ENCODE measurements at places on chromosomes 7 and 10.

GRCh38 chr7:5197811-5198210 lies 7.8 kb downstream of the WIPI2 start:
- no peak for DNase-seq

DNA sequence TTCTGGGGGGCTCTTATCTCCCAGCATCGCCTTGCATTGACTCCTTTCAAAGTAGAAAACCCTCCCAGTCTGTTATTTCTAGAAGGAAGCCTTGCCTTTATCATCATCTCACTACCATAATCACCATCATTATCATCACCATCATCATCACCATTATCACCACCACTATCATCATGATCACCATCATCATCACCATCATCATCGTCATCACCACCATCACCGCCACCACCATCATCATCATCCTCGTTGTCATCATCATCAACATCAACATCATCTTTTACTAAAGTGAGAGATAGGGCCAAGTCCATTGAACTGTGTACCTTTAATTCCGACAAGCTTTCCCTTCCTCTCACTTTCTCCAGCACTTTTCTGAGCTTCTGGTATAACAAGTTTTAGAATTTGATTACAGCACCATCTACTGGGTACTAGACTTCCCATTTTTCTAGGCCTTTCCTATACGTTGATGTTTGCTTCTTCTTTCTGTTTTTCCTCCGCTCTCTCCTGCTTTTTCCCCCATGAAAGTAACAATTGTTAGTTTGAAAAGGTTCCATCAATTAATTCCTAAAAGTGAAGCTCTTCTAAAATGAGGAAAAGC lies 226.4 kb downstream of the BUB3 start:
- no peak for DNase-seq

- DNase-seq, result no peak
Measured at GRCh38 chr10:14879124-14879927, 660 bp downstream of the SUV39H2 start.

GRCh38 chr10:20622531-20623211 lies 274.4 kb downstream of the NEBL start:
- no peak for DNase-seq

DNA sequence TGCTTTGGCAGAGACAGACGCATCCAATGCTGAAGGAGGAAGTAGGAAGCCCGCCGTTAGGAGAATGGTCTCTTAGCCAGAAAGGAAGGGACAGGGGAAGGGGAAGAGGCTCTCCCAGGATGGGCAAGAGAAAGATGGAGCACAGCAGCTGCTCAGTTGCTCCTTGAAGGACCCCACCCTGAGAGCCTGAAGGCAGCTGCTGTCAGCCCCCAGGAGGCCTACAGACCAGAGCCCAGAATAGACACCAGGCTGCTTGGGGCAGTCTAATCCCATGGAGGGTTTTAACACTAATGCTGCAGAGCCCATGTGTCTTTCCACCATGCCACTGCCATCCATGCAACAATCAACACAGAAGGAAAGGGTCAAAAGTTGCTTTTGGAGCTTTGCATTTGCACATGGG lies 3.5 kb upstream of the C7orf33 start:
- DNase-seq, result no peak

DNA sequence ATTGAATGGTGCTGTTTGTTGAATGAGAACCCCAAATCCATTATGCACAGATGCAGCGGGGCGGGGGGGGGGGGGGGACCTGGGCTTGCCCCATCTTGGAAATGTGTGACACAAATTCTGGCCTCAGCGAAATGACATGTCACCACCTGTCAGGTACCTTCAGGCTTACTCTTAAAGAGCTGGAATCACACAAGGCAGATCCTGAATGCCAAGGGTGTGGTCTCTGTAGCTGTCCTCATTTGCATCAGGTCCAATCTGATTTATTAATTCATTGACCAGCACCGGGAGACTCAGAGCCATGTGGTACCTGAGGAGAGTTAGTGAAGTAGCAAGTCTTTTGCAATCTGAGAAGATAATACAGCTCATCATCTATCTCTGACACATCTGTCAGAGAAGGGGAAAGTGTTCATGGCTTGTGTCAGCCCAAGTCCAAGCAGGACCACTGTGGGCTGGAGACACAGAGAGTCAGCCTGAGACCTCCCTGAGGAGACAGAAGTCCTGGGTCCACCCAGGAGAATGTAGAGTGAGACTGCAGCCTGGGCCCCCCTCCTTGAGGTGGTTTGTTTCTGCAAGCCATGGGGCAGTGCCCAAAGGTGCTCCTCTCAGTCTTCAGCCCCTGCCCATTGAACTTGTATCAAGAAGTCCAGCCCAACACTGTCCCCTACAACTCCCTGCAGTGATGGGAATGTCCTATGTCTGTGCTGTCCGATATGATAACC lies 46.7 kb downstream of the ADCYAP1R1 start:
- DNase-seq, result no peak

- DNase-seq, result no peak
Measured at GRCh38 chr10:78937800-78938694, 130.7 kb upstream of the ZMIZ1 start.

DNA sequence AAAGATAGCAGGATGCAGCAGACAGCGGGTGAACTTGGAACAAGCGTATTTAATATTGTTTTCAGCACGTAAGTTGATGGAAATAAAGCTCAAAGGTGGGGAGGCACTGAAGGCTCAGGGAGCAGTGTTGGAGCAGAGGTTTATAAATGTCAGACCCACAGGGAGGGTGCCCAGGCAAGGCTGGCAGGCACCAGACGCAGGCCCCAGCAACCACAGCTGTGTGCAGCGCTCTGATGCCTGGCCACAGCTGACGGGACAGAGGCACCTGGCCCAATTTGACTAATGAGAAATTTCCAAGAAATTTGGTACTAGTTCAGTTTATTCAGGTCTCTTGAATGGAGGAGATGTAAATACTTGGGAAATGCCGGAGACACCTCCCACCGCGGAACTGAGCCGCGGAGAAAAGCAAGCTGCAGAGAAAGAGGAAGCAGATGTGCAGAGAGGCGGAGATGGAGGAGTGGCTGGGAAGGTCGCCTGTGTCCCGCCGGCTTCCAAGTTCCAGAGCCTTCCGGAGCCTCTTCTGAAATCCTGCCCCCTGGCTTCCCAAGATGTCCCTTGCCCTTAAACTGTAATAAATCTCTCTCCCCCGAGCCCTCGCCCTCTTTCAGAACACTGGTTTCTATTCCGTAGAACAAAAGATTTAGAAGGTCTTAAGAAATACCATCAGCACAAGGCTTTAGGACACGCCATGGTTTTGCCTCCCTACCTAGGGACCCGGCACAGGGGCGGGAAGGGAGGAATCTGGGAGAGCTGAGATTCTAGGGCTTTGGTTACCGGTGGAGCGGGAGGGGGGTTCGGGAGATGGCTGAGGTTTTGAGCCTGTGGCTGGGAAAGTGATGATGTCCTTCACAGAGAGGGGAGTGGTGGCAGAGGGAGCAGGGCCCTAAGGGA lies 38.4 kb upstream of the PLXNA4 start:
- no peak for DNase-seq

- no peak for DNase-seq
Measured at GRCh38 chr10:82796510-82796909, 921.5 kb downstream of the NRG3 start.

- DNase-seq, result no peak
Measured at GRCh38 chr7:4241791-4242190, 440.3 kb upstream of the FOXK1 start.

- DNase-seq, result no peak
Measured at GRCh38 chr7:22094413-22095342, 149.0 kb upstream of the CDCA7L start.

- no peak for DNase-seq
Measured at GRCh38 chr10:3132036-3133025, 40.3 kb downstream of the PITRM1 start.

DNA sequence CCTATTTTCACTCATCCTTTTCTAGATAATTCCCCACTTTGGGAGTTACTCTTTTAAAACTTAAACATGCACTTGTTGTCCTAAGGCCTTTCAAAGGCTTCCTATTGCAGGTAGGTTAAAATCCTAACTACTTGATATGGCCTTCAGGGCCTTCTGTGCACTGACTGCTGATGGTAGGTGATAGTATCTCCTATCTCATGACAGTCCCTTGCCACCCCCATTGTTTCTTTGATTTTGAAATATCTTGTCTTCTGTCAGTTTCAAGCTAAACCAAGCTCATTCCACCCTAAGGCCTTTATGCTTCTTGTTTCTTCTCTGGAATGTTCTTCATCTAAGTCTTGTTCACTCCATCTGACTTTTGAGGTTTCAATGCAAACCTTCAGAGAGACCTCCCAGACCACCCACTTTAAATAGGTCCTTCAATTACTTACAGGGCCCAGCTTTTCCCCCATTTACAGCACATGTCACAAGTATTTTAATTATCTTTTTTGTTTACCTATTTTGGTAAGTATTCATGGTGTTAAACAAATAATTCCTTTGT lies 2.4 kb upstream of the MTPN start:
- no peak for DNase-seq

DNA sequence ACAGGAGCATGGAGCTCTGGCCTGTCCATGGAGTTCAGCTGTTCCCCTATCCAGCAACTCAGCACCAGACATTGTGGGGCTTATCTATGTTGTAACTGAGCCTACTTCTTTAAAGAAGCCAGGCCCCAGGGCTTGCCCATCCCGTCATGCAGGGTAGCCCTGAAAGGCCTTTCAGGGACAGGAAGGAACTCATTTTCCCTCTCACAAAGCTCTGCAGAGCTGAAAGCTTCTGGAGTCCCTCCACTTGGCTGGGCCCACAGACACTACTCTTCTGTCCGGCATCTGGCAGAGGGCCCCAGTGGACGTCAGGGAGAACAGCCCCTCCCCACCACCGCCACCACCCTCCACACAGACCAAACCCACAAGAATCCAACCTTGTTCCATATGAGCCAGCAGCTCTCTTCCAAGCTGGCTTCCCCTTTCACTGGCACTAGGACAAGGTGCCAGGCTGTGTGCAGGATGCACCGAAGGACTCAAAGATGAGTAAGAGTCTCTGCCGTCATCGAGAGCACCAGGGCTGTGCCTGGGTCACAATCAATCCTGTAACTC lies 33.1 kb downstream of the DENND2A start:
- DNase-seq, result peak; percentile 94

- DNase-seq, result no peak
Measured at GRCh38 chr10:132542086-132542775, 4.6 kb downstream of the INPP5A start.

DNA sequence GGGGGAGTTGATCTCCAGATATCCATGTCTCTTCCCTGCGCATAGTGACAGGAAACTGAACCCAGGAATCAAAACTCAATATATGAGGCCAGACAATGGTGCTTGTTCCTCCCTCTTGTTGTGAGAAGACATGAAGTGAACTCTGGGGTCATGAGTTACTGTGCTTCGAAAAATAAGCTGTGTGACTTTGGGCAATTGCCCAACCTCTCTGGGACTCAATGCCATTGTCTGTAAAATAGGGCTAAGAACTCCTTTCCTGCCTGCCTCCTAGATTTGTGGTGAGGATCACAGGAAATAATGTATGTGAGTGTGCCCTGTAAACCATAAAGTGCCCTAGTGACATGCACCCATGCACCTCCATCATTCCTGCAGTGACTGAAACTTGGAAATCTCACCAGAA lies 48.4 kb downstream of the SYPL1 start:
- DNase-seq, result no peak

- no peak for DNase-seq
Measured at GRCh38 chr7:54689394-54690049, 69.5 kb downstream of the SEC61G start.

GRCh38 chr10:26291721-26292480 lies 75.3 kb downstream of the GAD2 start:
- no peak for DNase-seq

DNA sequence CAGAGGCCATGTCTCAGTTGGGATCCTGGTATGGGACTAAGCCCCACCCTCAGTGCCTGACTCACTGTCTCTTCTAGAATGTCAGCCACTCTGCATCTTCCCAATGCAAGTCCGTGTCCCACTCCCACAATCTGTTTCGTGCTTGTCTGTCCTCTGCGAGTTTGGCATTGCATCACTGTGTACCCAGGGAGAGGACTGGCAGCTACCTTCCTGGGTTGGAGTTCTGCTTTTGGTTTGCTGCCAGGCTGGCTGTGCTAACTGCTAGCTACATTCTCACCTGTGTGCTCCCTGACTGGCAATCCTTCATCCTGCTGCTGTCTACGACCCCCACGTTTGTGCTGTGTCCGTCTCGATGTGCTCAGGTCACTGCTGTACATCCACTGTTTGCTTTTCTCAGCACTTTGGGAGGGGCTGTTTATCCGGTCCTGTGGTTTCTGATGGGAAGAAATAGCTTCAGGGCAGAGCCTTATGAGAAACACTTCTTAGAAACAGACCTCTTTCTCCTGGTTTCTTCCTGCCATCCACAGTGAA lies 56.0 kb upstream of the GLI3 start:
- no peak for DNase-seq

- no peak for DNase-seq
Measured at GRCh38 chr7:139734395-139734794, 43.4 kb downstream of the HIPK2 start.

GRCh38 chr7:157234271-157234670 lies 95.5 kb downstream of the UBE3C start:
- DNase-seq, result no peak

DNA sequence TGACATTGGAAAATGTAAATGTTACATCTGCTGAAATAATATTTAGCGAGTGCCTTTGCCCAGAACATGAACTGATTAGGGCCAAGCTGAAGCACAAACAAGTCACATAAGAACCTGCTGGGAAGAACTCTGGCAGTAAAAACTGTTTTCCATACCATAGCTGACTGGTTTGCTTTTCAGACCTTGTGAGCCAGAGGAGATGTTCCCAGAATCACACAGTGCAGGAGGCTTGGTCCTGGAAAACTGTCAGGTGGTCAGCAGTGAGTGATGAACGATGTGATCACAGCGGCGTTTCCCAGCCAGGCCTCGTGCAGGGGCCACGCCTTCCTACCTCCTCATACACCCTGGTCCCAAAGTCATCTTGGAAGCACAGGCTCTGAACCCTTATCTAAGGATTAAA lies 164.2 kb upstream of the EEPD1 start:
- DNase-seq, result no peak

DNA sequence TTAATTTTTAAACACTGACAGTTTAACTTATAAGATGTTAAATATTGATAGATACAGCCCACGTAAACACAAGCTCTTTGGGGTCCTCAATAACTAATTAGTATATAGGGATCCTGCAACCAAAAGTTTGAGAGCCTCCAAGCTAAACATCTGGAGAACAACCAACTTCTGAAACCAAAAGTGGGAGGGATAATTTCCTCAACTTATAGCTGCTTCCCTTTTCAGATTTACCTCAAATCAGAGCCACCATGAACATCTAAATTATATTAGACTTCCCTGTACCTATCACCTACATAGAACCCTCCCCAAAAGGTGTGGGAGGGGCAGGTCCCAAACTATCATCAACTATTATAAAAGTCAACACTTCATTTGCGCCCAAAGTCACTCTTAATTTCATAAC lies 8.6 kb downstream of the PSAP start:
- no peak for DNase-seq

- DNase-seq, result no peak
Measured at GRCh38 chr7:143974459-143974858, 19.8 kb downstream of the OR2F1 start.

- DNase-seq, result no peak
Measured at GRCh38 chr7:7256731-7257274, 74.5 kb downstream of the C1GALT1 start.

Measured in C1 segment of cervical spinal cord (tissue), 14 donors.